Neural progenitor cell (in vitro differentiated cells): ENCODE measurements at places on chromosomes 3 and 15.

- no peak for DNase-seq
Observed at GRCh38 chr3:107824822-107825371, 265.9 kb downstream of the CD47 start.

DNA sequence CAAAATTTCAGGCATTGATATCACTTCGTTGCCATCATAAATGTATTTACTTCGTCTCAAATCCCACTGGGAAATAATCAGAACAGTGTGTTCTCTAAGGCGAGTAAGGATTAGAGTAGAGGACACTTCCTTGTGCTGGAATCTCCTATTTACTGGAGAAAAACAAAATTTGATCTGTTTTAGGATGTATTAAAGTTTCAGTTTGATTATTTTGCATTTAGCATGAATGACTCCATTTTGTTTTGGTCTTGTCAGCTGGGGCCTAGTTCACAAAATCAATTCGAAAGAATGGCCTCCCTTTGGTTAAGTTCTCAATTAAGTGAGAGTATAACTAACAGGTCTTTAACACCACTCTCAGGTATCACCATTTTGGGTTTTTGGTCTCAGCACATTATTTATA is 11.7 kb upstream of the NOX5 start:
- DNase-seq: no peak

DNA sequence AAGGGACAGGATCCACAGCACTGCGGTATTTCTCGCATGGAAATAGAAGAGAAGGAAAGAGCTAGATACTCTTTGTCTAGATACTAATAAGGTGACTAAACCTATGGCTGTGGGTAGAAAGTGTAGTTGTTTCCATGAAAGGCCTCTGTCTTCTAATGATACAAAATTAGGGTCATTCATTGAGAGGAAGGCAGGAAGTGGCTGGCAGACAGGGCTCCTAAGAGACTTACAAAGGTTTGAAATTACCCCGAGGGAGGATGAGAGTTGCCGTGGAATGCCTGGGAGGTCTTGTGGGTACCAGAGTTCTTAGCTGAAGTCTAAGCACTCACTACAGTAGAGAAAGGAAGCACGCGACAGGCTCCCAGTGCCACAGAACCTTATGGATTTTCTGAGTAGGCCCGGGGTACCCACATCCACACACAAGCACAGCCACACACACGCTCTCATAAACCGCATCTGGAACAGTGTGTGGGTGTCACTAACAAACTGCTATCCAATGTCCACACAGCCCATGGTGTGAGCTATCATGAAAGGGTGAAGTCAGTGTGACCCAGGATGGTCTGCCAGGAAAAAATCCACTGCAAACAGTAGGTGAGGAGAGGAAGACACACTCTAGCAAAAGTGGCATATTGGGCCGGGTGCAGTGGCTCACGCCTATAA is 221.4 kb downstream of the FAM43A start:
- DNase-seq: no peak

- no peak for DNase-seq
Observed at GRCh38 chr3:24003466-24003865, 58.4 kb downstream of the NR1D2 start.

DNA sequence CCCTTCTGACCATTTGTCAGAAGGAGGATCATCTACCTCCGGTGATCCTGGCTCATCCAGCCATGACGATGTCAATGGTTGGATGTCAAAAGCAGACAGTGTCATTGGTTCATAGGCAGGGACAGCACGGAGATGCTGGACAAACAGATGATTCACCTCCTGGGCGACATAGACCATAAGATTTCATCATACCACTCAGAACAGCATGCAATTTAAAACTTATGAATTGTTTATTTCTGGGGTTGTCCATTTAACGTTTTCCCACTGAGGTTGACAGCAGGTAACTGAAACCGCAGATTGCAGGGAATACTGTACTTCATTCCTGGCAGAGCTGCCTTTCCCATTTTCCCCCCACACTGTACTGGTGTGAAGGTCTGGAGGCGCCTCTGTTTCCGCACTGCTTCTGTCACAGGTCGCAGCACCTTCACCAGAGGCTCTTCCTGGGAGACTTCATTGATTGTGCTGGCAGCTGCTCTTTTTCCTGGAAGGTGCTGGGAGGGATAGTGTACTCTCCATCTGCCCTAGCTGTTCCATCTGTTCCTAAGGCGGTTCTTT is 32.5 kb upstream of the TMOD3 start:
- DNase-seq: no peak
